ENCODE measurements at places on chromosomes 2 and 18. TPM values are rescaled to one million over a fixed set of nuclear protein-coding genes. Genes with fewer than 3 reads are reported as not detected.

The IL36RN gene
- not detected for total RNA-seq

The MERTK gene
- 0.12 TPM for total RNA-seq

The TUBA3D gene
- total RNA-seq: not detected

The SGPP2 gene
- total RNA-seq: 4.5 TPM

The MYO5B gene
- total RNA-seq: 0.12 TPM

The FBLN7 gene
- total RNA-seq: 17.2 TPM
